ENCODE measurements at places on chromosomes 6 and 20.
A peak's percentile ranks its signal among the peaks of the same experiment; 100 is the strongest.

- DNase-seq = no peak
These were observed 152.4 kb upstream of the PROKR2 start for GRCh38 chr20:5469111-5469510.

DNA sequence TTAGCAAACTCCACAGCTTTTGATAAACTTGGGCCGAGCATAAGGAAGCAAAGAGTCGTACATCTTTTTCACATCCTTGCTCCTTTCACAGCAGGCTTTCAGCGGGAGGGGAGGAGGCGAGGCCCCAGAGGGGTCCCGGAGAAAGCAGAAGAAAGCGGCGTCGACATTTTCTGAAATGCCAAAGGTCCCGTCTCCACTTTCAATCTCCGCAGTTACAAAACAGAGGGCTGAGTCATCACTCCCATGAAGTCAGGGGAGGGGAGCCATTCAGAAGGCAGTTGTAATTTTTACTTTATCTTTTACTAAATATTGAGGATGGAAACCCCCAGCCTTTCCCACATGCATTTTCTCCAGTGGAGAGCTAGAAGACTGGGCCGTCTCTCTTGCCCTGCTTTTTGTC lies 174.2 kb upstream of the THBS2 start:
- DNase-seq = no peak

DNA sequence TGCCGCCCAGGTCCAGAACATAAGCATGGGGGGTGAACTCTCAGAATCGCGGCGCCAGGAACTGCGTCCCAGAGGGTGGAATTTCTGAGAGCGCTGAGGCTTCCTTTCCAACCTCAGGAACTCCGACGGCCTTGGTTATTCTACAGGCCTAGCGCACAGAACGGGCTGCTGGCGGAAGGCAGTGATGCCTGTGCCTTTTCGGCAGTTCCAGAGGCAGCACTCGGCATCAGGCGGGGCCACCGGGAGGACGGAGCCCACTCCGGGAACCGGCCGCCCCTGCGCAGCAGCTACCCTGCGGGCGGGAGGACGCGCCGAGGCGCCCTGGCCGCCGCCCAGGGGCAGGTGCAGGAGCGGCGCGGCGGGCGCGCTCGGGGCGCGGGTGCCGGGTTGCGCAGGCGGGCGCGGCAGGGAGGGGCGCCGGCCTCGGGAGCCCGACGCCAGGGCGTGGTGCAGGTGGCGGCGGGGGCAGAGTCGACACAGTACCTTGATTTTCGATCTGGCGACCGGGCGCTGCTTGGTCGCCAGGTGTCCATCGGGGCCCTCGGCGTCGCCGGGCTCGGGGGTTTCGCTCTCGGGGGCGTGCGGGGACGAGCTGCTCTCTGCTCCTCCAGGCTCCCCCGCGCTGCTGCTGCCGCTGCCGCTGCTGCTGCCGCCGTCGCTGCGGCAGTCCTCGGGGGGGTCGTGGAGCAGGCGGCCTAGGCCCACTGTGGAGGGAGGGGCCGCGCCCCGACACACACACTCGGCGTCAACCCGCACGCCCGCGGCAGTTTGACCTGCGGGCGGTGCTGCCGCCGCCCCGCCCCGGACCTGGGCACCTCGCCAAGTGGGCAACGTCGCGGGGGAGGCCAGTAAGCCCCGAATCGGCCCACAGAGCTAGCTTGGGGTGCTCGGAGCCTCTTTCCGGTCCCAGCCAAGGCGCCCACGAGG lies 1.3 kb downstream of the OVOL2 start:
- no peak for DNase-seq

- peak; percentile 26 for DNase-seq
These were observed 155.6 kb upstream of the SNX9 start for GRCh38 chr6:157667211-157668008.

DNA sequence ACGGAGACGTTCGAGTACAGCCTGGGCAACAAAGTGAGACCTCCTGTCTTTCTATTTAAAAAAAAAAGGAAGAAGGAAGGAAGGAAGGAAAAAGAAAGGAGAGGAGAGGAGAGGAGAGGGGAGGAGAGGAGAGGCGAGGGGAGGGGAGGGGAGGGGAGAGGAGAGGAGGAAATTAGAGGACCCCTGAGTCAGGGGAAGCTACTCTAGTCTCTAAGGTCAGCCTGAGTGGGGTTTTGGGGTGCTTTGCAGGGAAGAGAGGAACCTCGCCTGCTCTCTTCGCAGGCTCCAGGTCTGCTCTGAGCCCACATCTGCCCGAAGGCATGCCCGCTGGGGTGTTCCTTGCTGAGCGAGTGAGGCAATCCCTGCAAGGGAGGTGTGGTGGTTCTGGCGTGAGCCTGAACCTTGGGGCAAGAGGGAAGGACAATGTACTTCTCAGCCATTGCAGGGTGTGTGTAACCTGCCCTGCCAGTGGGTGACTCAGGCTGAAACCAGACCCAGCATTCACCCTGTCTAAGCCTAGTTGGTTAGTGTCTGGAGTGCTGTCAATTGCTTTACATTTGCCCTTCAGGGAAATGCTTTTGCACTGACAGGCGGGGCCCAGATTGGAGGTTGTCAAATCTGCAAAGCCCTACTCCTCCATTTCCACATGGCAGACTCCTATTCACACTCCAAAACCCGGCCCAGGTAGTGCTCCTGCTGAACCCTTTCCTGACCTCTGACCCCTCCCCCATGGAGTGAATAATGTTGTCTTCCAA lies 15.3 kb upstream of the MMP9 start:
- DNase-seq = no peak

DNA sequence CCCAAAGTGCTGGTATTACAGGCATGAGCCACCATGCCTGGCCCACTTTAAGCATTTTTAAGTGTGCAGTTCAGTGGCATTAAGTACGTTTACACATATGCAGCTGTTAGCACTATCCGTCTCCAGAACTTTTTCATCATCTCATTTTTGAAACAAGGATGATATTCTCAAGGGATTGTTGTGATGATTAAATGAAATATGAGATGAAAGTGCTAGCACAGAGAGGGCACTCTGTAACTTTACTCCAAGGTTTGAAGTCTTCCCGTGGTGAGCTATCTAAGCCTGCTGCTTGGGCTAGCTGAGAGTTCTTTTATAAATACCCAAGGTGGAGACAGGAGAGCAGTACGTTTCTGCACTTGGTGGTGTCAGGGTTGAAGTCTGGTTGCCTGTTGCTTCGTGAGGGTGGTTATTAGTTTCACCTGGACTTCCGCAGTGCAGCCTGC lies 6.6 kb downstream of the TM9SF4 start:
- no peak for DNase-seq

- no peak for DNase-seq
These were observed 390.1 kb upstream of the CITED2 start for GRCh38 chr6:139764498-139764986.

DNA sequence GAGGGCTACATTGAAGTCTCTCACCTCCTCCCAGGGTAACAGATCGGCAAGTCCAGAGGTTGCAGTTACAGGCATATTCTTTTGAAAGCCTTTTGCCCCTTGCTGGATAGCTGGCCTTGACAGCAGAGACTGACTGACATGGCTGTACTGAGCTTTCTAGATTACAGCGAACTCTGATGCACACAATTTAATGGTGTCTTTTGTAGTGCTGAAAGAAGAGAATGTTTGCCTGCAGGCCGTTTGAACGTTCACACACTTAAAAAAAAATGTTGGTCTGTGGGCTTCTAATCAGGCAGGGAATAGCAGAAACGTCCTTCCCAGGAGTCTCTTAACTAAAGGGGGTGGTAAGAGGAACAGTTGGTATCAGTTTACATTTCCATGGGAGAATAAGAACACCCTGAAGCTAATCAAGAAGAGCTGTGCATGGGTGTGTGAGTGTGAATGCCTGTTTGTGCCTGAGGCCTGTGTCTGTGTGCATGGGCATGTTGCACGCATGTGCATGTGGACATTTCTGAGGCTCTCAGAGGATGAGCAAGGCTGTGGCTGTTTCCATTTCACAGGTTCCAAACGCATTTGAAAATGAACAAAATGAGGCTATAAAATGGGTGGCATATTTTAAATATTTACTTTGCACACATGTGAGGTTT lies 213.9 kb upstream of the SSTR4 start:
- DNase-seq = no peak

- no peak for DNase-seq
These were observed 3.3 kb downstream of the ZGPAT start for GRCh38 chr20:63711085-63711645.

DNA sequence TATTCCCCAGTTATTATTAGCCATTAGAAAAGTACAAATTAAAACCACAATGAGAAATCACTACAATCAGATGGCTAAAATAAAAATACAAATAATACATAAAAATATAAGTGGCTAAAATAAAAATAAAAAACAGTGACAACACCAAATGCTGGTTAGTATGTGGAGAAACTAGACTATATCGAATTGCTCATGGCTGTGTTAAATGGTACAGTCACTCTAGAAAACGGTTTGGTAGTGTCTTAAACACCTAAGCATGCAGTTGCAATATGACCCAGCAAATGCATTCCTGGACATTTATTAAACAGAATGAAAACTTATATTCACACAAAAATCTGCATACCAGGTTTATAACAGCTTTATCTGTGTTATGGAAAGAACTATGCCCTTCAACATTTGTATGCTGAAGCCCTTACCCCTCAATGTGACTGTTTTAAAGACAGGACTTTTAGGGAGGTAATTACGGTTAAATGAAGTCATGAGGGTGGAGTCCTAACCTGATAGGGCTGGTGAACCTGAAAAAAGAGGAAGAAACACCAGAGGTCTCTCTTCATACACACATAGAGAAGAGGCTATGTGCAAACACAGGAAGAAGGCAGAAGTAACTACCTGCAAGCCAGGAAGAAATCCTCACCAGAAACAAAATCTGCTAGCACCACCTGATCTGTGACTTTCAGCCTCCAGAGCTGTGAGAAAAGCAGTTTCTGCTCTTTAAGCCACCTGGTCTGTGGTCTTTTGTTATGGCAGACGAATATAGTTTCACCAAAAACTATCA lies 84.9 kb downstream of the ASCC3 start:
- no peak for DNase-seq
